Stimulated activated CD4-positive, alpha-beta T cell treated with anti-CD3 and anti-CD28 coated beads, Interleukin-2, amount 100 ng/mL, for 24 hours (primary cell): ENCODE measurements at places on chromosomes 5 and 9.

GRCh38 chr5:153926201-153926600 lies 112.5 kb downstream of the FAM114A2 start:
- DNase-seq, result no peak

GRCh38 chr5:154762700-154763099 lies 7.5 kb downstream of the LARP1 start:
- DNase-seq, result no peak

DNA sequence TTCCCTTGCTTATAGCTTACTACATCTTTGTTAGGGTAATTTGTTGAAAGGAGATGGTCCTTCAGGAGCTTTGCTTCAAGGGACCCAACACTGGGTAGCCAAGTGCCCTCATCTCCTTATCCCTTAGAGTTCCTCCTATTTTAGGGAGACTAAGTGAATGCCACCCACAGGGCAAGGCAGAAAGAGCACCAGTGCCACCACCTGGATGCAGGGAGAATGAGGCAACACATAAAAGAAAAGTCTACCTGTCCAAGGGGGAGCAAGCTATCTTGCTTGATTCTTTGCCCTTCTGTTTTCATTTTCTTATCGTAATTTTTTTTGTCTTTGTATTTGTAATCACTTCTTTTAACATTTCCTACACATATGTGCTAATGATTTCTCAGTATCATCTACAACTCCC lies 205.5 kb downstream of the NPR3 start:
- DNase-seq, result no peak

- no peak for DNase-seq
These were observed 527 bp upstream of the SREK1 start for GRCh38 chr5:66143473-66144073.

DNA sequence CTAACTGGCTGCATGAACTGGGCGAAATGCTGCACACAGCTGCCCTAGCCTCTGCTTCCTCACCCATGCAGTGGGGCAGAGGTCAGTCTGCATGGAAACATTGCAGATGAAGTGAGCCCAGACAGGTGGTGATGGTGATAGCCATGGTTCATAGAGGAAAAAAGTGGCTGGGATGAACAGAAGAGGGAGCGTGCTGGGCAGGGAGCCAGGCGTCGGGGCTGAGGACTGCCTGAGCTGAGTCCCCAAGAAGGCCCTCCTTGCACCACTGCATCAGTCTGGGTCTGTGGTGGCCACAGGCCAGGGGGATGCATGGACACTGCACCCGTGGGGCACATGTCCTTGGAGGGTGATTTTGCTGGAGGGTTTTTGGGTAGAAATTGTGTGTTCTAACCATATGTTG lies 80.5 kb downstream of the AMBP start:
- no peak for DNase-seq

GRCh38 chr9:12790001-12790400 lies 15.2 kb downstream of the LURAP1L start:
- DNase-seq, result no peak

DNA sequence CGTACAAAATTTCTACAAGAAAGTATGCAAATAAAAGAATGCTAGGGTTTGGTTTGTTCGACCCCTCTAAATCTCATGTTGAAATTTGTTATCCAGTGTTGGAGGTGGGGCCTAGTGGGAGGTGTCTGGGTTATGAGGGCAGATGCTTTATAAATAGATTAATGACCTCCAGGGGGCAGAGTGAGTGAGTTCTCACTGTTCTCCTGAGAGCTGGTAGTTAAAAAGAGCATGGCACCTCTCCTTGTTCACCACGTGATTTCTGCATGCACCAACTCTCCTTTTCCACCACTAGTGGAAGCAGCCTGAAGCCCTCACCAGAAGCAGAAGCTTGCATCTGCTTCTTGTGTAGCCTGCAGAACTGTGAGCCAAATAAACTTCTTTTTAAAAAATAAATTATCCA lies 50.4 kb upstream of the FAM170A start:
- DNase-seq, result no peak

- no peak for DNase-seq
These were observed 115.0 kb downstream of the PIK3R1 start for GRCh38 chr5:68330574-68330973.

GRCh38 chr9:102049586-102050246 lies 311.3 kb upstream of the GRIN3A start:
- DNase-seq, result no peak

- DNase-seq, result no peak
These were observed 13.0 kb downstream of the CXXC5 start for GRCh38 chr5:139660923-139661814.

DNA sequence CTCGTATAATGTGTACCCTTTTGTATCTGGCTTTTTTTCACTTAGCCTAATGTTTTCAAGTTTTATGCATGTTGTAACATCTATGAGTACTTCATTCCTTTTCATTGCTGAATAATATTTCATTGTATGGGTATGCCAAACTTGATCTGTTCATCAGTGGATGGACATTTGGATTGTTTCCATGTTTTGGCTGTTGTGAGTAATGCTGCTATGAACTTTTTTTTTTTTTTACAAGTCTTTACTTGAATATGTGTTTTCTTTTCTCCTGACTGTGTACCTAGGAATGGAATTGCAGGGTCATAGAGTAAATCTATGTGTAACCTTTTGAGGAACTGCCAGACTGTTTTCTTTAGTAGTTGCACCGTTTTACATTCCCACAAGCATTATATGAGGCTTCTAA lies 52.4 kb downstream of the MTREX start:
- DNase-seq, result no peak

DNA sequence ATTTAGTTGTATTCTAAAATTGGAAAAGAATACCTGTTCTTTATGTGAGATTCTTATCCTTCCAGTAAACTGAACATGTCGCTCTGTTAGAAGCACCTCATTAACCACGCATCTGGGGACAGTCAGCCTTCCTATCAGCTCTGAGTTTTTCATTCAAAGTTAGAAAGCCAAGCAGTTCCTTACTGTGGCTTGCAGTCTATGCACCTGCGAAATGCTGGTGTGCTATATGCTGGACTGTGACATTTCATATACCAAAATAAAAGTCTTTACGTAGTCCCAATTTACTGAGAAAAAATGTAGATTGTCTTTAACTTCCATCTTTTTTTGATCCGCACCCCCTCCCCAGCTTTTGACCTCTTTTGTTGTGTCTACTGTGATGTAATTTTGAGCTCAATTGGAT lies 4.3 kb downstream of the ANP32B start:
- DNase-seq, result no peak

DNA sequence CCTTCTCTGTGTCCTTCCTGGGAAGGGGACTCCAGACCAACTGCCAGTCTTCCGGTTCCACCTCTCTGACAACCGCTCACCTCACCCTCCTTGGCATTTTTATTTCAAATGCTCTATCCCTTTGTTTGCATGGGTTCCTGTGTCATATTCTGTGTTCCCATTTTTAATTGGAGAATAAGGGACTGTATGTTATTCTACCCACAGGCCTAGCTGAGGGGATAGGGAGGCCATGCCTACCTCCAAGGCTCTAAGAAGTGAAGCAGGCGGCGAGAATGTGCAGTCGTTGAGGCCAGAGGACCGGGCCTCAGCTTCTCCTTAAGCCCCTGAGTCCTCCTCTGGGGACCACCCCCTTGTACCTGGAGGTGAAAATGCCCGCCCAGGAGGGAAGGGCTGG lies 936 bp upstream of the WDR5 start:
- DNase-seq, result no peak

- DNase-seq, result no peak
These were observed 143.0 kb upstream of the RPS23 start for GRCh38 chr5:82421119-82421518.

DNA sequence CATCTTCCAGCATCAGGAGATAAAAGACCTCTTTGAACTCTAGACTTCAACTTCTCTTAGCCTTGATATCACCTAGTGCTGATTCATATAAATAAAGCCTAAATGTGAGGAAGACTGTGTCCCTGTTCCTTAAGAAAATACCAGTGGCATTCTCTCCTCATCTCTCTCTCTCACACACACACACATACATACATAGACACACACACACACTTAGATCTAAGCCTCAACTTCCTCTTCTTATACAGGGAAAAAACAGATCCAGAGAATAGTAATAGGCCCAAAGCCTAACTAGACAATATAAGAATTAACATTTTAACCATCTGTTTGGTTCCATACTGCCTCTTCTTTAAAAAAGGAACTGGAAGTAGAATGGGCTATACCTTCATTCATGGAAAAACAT lies 195.3 kb upstream of the NR4A3 start:
- no peak for DNase-seq

- no peak for DNase-seq
These were observed 8.2 kb upstream of the ZFYVE16 start for GRCh38 chr5:80399526-80400239.

DNA sequence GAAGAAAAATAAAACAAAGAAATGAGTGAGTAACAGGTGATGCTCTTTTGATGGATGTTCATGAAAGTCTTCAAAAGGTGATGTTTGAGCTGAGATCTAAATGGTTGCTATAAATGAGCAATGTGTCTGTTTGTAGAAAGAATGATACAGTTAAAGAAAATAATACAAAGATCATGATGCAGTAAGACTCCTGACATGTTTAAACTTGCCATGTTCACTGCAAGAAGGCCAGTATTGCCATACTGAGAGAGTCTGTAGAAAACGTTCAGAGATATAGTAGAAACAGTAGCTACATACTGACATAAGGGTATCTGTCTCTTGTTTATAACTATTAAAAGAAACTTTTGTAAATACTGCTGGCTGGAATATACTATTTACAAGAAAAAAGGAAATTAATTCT lies 1609.2 kb upstream of the ACO1 start:
- DNase-seq, result no peak

DNA sequence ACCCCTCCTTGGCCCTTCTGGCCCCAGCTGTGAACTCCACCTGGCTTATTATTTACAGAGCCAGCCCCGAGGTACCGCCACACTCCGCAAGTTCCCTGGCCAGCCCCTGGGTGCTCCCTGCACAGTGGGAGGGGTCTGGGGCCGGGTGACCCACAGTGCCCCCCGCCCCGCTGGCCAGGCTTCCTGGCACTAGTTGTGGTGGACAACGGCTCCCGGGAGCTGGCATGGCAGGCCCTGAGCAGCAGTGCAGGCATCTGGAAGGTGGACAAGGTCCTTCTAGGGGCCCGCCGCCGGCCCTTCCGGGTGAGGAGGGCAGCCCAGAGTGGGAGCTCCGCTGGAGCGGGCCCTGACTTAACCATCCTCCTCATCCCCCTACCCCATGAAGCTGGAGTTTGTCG lies 3.9 kb downstream of the MAMDC4 start:
- no peak for DNase-seq

DNA sequence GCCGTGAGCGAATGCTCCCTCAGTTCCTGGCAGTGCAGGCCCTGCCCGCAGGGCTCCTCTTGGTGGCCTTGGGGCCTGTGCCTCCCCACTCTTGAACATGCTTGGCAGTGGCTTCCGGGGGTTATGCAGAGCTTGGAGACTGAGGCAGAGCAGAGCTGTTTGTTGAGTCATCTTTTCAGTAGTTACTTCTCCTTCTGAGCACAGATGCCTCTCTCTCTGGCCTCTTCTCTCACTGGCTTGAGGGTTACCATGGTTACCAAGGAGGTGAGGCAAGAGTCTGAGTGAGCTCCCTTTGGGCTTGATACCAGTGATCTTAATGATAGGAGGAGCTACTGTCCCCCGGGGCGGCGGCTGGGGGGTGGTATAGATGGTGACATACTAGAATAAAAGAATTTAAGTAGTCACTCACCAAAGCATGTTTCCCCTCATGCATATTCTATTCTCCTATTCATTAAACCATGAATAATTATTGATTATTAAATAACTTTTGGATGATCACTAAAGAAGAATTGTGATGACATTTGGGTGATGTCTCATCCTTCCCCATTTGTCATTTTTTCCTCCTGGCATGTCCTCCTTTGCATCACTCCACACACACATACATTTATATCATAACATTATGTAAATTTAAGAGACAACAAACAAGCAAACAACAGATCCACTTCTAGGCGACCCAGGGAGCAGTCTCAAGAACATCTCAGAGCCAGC lies 111.1 kb downstream of the ARHGAP26 start:
- no peak for DNase-seq

DNA sequence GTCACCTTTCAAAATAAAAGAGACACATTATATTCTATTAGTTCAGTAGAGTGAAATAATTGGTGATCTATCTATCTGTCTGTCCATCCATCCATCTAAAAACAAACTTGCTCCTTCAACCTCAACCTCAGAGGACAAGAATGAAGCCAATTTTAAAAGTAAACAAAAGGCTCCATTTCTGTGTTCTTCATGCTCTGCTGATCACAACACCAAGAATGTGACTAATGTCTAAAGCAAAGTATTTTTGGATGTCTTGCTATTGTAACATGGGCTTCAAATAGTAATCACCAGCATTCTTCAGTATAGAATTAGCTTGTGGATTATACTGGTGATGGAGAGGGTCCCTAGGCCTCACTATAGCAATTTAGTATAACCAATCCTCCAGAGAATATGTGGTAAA lies 1304.4 kb downstream of the MAT2B start:
- no peak for DNase-seq

GRCh38 chr5:28743025-28743715 lies 1704.8 kb upstream of the CDH9 start:
- no peak for DNase-seq

- DNase-seq, result no peak
These were observed 12.5 kb downstream of the WDR70 start for GRCh38 chr5:37391591-37391990.

DNA sequence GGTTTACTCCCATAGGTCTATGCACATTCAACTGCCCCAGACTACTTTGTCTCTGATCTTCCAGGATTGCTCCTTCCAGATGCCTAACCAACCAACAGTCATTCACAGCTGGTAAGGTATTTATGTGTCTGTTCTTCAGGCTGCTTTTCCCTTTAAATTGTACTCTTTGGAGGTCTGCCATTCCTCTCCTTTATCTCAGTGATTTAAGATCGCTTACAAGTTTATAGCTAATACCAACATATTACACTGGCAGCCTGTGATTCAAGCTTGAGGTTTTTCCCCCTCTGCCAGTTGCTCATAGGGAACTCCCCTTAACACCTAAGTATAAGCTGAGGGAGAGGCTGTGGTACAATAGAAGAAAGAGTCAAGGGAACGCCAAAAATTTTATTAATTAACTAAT lies 711.7 kb upstream of the EDIL3 start:
- DNase-seq, result no peak

DNA sequence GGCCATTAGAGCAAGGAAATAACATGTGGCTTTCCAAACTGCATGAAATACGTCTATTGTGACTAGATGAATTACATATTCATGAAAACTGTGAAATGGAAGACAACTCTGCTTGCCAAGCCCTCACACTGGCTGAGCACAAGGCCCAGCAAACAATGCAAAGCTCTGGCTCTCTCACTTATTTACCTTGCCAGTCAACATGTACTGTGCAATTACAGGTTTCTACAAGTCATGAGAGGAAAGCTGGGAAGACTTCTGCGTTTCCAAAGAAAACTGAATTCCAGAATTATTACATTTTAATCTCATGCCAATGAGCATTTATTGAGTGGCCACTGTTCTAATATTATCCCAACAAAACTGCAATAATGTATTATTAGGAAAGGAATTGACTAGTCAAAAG lies 12.1 kb upstream of the C5orf63 start:
- DNase-seq, result no peak
